ENCODE measurements at places on chromosomes 1 and 21.

- DNase-seq: peak; percentile 7
Measured at GRCh38 chr1:191674626-191675179, 483.6 kb upstream of the RGS18 start.

DNA sequence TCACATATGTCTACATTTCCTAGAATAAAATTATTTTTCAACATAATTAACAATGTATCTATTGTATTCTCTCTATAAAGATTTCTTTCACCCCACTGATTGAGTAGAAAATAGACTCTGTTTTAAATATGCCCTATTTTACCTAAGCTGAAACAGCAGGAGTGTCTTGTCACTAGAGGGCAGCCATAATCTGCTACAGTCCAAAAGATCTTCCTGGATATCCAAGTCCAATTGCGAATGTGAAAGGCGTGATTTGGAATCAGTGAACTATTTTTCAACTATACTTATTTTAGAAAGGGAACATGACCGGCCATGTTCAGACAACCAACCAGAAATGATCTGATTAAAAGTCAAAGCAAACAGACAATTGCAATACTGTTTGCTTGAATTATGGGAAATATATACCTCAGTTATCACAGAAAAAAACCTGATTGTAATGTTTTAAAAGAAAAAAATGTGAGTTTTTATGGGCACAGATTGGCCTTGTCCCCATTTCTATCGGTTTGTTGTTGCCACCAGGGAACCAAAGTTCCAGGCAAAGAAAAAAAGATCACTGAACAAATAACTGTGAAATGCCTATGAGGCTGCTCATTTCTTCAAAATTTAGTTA is 1211.0 kb upstream of the ADGRL4 start:
- peak; percentile 67 for DNase-seq

DNA sequence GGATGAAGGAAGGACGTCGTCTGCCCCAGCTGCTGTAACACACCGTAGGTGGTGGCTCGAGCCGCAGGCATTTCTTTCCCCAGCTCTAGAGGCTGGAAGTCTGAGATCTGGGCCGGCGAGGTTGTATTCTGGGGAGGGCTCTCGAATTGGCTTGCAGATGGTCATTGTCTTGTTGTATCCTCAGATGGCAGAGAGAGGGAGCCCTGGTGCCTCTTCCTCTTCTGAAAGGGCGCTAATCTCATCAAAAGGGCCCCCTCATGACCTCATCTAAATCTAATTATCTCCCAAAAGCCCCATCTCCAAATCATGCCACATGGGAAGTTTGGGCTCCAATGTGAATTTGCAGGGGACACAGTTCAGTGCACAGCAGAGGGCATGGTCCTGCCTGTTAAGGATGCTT is 109.0 kb downstream of the SIK1 start:
- no peak for DNase-seq

DNA sequence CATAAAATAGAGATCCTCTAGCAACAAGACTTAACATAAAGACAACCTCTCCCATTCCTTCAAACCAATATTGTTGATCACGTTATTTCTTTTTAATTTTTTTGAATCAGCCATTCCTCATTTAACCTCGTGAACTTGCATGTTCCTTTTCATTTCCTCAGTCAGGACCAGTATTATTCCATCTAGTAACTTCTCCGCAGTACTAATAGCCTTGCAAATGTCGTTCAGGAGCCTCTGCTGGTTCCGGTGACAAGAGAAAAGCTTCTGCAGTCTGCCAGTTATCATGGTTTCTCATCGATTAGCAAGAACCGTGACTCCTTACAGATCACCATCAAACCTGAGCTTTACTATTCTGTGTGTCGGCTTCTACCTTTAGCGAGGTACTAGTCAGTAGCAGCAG is 3.0 kb downstream of the APP start:
- DNase-seq: no peak

GRCh38 chr1:235021321-235021720 is 107.3 kb downstream of the TOMM20 start:
- no peak for DNase-seq

DNA sequence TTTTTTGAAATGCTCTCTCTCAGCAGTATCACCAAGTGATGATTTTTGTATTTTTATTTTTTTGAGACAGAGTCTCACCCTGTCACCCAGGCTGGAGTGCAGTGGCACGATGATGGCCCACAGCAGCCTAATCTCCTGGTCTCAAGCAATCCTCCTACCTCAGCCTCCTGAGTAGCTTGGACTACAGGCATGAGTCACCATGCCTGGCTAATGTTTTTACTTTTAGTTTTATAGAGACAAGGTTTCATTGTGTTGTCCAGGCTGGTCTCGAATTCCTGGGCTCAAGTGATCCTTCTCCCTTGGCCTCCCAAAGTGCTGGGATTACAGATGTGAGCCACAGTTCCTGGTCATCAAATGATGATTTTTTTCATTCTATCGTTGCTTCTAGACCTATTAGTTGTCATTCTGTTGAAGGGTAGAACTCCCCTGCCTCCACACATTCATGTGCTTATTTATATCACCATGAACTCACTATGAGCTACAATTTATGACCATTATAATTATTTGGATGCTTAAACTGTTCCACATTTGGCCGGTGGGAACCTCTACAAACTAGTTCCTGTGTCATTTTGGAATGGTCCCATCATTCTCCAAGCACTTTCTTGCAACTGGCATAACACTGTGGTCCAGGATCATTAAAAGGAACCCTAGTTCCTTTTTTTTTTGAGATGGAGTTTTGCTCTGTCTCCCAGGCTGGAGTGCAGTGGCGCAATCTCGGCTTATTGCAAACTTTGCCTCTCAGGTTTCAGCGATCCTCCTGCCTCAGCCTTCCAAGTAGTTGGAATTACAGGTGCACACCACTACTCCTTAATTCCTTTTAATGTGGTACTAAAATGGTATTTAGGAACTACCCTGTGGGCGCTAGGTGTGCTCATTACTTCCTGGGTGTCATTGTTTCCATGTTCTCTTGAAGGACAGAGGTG is 20.2 kb upstream of the TOR3A start:
- no peak for DNase-seq

DNA sequence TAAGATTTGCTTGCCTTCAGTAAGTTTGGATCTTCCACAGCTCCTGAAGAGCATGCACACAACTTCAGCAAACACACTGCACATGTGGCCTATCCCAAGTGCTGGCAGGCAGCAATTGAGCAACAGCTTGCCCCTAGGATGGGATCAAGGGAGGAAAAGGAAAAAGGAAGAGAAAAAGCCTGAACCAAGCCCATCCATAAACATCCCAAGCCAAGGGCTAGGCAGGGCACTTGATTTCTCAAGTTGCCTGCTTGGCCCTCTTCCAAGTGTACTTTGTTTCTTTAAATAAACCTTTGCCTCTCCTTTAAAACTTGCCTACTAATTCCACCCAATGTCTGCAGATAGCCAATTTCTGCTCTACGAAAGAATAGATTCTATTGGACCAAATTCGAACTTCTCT is 49.0 kb upstream of the OLFM3 start:
- DNase-seq: no peak

DNA sequence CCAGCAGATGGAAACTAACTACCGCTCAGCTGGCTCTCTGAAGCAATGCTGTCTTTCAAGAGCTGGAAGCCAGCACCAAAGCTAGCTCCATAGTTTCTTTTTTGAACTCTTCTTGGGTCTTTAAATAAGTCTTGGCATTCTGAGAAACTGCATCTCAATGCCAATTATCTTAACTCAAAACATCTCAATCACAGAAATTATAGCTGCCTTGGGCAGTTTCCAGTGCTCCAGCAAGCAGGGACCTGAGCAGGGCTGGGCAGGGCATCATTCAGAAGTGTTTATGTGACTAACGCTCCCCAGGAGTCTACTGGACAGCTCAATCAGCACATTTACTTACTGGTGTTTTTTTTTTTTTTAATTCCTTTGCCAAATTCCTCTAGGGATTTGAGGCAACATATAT is 18.3 kb upstream of the PADI4 start:
- peak; percentile 72 for DNase-seq

DNA sequence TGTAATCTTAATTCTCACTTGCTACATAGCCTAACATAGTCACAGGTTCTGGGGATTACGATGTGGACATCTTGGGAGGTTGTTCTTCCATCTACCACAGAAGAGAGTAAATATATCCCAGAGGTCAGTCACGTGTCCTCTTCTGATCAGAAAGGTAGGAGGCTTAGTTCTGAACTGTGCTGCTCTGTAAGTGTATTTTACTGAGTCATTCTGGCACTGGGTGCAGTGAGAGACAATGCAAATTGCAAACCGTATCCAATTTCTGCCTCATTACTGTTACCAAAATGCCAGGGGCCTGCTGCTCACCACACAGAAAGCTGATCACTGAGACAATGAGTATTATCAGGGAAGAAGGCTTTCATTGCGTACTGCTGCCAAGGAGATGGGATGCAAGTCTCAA is 104.0 kb downstream of the GABPA start:
- no peak for DNase-seq

DNA sequence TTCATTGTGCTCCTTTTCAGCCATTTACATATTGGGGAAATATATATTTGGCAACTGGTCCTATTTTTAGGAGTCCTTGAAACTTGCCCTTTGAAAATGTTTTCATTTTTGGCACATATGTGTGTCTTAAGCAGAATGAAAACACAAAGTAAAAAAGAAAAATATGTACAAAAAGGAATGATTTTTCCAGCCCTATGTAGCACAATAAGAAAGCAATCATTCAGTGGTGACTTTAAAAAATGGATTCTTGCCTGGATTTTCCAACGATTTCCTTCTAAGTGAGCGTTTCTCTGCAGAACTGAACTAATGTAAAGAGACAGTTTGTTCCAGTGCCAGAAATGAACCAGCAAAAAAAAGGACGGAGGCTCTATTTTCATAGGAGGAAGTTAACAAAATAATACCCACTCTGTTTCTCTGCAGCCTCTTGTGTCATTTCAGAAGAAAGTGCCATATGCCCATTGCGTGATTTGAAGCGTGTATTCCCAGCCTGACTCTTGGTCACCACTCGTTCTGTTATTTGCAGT is 340.1 kb downstream of the SETD4 start:
- DNase-seq: peak; percentile 5

DNA sequence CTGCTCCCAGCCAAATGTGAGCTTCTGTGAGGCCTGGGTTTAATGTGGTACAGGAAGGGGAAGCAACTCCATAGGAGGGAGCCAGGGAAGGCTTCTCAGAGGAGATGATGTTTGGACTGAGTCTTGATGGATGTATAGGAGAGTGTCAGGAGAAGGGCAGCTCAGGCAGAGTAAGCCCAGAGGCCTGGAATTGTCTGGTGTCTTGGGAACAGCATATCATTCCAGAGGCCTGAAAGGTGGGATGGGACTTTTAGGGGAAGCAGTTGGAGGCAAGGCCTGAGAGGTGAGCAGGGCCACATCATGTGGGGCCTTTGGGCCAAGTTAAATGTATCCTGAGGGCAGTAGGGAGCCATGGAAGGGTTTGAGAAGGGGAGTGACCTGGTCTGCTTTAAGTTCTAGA is 148.6 kb upstream of the WNT4 start:
- DNase-seq: no peak

DNA sequence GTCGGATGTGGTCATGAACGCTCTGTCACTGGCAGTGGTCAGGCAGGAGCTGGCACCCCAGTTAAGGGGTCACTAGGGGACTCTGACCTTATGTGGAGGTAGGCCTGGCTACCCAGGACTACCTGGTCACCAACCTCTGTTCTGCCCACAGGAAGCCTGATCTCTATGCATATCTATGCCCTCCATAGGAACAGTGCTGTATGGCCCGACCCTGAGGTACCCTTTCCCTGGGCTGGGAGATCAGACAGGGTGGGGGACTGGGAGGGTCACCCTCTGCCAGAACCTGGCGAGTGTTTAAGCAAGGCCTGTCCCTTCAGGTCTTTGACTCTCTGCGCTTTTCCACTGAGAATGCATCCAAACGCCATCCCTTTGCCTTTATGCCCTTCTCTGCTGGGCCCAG is 19.0 kb downstream of the CYP4B1 start:
- DNase-seq: no peak

GRCh38 chr1:162444903-162445302 is 33.0 kb upstream of the SH2D1B start:
- no peak for DNase-seq

DNA sequence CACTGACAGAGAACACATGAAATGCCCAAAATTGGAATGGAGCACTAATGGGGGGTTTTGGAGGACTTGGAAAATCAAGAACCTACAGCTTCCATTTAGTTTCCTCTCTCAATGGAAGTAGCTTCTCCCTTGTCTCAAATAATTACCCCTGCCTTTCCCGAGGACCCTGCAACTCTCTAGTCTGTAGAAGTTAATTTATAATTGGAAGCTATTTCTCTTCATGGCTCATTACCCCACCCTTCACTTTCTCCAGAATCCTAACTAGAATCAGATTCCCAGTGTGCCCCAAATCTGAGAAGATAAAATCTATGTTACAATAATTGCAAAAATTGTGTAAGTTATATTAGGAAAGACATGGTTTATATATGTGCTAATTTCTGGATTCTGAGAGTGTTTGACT is 181.5 kb upstream of the ATP1B1 start:
- no peak for DNase-seq

GRCh38 chr1:43976045-43976444 is 1.3 kb downstream of the ATP6V0B start:
- DNase-seq: no peak

GRCh38 chr1:78520216-78520615 is 29.4 kb downstream of the PTGFR start:
- no peak for DNase-seq

GRCh38 chr1:15432324-15432723 is 5.9 kb upstream of the CTRC start:
- DNase-seq: no peak

- no peak for DNase-seq
Measured at GRCh38 chr1:63592536-63593302, 492 bp upstream of the PGM1 start.

- DNase-seq: no peak
Measured at GRCh38 chr1:2019172-2019543, at the start of gene GABRD. Gene GABRD, plus strand, starts transcription at chr1:2019345. Its CDS starts 79 bp downstream, at chr1:2019424.

GRCh38 chr1:32474954-32475353 is 10.1 kb downstream of the ZBTB8B start:
- no peak for DNase-seq

GRCh38 chr1:158813164-158813563 is 18.0 kb upstream of the MNDA start:
- no peak for DNase-seq

GRCh38 chr1:71049951-71050598 is 2.5 kb upstream of the PTGER3 start:
- peak; percentile 68 for DNase-seq

DNA sequence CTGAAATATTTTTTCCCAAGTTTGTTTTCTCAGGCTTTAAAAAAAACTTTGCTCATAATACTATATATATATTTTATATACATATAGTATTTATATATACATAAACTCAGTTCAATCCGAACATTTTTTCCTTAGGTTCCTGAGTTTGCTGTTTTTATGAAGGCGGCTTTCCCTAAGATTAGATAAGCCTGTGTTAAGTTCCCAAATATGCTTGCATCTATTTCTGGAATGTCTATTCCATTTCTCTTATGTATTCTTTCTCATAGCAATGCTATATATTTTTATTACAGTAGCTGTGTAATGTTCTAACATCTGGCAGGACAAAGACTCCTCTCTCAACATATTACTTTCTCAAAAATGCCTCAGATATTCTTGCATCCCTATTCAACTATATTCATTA is 45.9 kb downstream of the ADSS2 start:
- peak; percentile 24 for DNase-seq

All from fibroblast of skin of back (primary cell).